Stimulated activated CD8-positive, alpha-beta memory T cell treated with anti-CD3 and anti-CD28 coated beads, Interleukin-12 subunit alpha, Interleukin-12 subunit beta, amount 100 ng/mL, for 4 hours (primary cell): ENCODE measurements at places on chromosomes 13 and 19.

- no peak for DNase-seq
These were observed 454.9 kb downstream of the FOXO1 start for GRCh38 chr13:40211586-40211968.

DNA sequence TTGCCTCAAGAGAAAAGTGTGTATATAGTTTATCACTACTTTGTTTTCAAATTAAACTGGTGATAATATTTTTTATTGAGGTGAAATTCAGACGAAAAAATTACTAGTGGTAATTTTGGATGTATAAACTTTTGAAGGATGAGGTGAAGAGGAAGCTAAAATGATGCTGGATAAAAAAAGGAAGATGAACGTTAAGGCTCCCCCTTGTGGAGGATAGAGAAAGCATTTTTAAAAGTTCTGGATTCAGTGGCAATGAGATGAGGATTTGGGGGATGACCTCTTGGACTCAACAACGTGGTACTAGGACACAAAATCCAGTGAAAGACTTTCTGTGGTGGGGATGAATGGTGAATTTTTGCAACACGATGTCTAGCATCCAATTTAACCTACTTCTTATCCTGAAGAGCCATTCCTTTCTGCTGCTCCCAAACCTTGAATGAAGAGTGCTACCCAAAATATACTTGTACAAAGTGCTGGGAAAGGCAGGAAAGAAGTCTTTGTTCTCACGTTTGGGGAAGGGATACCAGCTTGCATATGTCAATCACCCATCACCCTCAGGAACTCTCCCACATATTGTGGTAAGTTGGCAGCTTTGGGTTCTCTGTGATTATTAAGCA lies 7.3 kb upstream of the SIGLEC5 start:
- no peak for DNase-seq

DNA sequence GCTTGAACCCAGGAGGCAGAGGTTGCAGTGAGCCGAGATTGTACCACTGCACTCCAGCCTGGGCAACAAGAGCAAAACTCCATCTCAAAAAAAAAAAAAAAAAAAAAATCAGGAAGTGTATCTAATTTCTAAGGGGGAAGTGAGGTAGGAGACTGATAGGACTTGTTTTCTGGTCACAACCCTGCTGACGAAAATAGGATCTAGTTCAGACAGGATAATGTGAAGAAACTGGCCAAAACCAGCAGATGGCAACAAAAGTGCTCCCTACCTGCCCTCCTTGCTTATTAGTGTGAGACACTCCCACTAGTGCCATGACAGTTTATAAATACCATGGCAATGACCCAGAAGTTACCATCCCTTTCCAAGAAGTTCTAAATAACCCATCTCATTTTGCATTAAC lies 36.0 kb upstream of the KPNA3 start:
- no peak for DNase-seq

DNA sequence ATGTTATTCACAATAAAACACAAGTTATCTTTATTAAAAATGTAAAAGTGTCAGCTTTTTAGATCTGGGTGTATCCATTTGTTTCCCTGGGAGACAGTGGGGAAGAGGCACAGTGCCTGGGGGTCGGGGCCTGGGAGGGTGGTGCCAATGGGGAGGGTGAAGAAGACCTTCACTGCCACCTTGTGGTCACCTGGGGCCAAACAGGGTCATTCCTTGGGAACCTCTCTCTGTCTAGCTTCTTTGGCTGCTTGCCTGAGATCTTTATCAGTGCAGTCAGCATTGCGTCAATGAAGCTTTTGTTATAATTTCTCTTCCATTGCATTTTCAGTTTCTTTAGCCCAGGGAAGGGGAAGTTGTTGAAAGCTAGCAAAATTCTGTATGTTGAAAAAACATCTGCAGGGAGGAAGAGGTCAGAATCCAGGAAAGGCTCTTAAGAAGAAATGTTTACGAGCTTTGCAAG lies 39.1 kb downstream of the PCDH8 start:
- no peak for DNase-seq

DNA sequence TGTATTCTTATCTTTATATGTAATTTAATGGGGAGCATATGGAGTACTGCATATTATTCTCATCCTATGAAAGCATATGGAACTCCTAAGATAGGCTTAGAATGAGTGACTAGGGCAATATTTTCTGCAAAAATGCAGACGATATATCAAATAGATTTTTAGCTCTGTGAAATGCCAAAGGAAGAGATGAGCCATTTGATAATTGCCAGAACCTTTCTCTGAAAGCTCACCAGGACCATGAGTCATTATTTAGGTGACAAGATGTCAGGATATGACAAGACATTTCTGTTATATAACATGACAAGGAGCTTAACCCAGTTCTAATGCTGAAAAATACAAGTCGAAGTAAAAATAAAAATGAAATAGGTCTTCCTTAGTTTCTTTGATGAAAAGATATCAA lies 145.0 kb downstream of the SLITRK6 start:
- DNase-seq = no peak

DNA sequence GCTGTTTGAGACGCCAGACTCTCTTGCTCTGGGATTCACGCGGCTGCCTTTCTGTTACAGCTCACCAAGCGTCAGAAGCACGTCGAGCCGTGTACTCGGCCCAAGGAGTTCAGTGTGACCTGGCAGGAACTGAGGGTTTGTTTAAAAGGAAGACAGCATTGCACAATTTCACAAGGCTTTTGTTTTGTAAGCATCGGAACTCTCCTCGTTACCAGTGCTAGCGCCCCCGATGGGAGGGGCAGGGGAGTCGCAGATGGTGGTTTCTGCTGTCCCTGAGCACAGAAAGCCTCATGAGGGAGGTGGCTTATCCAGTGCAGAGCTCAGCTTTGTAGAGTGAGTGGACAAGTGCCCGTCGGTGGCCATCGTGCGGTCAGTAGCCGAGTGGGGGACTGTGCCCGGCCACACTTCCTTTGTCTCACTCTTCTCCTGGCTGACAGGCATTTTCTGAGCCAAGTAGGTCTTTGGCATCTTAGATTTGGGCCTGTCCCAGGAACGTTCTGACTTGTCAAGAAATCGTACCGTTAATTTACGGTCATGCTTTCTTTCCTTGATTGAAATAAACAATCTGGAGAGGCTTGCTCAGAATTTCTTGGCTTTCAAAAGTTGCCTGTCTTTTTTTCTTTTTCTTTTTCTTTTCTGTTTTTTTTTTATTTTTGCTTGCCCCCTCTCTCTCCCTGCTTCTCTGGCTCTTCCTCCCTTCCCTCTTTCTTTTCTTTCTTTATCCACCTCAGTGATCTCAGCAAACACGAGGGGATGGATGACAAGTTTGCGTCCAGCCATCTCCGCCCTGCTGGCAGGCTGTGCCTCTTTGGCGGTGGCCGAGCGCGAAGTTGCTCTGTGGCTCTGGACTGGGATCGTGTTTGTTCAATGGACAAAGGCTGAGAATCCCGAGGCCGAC lies 7.7 kb downstream of the KDM4B start:
- DNase-seq = no peak

DNA sequence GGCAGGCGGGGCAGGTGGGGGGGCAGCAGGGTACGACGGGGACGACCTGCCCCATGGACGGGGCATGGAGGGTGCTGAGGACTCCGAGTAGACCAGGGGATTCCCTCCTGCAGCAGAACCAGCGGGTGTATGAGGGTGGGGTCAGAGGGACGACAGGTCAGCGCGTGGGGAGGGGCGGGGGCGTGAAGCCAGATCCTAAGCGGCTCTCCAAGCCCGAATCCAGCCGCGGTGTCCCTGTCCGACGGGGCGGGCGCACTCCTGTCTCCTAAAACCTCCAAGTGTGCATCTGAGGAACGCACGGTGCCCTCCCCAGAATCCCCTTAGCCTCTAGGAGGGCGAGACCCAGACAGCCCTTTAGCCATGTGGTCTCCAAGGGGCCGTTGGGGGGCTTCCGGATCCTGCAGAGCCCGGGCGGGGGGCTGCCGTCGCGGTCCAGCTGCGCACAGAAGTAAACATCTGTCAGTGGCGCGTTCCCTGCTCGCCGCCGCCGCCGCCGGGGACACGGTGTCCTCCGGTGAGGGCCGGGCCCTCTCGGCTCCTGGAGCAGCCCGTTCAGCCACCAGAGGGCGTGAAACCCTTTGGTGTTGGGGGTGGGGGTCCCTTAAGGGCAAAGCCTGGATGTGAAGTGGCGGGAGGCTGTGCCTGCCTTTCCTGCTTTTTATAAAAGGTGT lies 730 bp downstream of the NRTN start:
- DNase-seq = no peak

DNA sequence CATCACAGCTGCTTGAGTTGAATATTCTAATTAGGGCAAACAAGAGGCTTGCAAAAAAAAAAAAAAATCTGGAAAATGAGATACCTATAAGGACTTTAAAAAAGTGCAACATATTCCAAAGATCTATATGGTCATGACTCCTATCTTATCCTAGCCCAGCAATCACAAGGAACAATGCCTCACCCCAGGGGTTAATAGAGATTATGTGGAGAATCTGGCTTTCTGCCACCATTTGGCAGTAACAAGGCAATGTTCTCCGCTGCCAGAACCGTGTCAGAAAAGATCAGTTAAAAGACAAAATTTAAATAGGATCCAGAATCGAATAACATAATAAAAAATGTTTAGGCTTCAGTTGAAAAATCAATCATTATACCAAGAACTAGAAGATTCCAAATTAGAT lies 1643.2 kb upstream of the PRR20A start:
- DNase-seq = no peak

- peak; percentile 45 for DNase-seq
These were observed 20.0 kb upstream of the ERCC1 start for GRCh38 chr19:45443462-45444317.

- DNase-seq = no peak
These were observed 160.5 kb downstream of the STK24 start for GRCh38 chr13:98416408-98416807.

DNA sequence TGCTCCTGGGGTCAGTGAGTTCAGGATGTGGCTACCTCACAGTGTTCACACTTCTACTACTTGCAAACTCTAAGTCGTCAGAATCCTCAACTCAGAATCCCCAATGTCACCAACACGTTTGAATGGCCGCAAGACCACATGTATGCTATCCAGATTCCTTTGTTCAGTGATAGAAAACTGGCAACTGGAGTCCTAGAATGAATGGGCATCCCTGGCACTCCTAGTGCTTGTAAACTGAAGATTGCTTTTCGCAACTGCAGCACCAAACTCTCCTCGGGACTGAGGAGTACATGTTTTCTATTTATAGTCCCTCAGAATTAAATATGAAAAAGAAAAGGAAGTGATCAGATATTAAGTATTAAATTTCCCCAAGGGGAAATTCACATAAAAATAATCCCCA lies 4.9 kb downstream of the SMAD9 start:
- DNase-seq = no peak

GRCh38 chr13:106133025-106133424 lies 402.4 kb downstream of the EFNB2 start:
- no peak for DNase-seq

DNA sequence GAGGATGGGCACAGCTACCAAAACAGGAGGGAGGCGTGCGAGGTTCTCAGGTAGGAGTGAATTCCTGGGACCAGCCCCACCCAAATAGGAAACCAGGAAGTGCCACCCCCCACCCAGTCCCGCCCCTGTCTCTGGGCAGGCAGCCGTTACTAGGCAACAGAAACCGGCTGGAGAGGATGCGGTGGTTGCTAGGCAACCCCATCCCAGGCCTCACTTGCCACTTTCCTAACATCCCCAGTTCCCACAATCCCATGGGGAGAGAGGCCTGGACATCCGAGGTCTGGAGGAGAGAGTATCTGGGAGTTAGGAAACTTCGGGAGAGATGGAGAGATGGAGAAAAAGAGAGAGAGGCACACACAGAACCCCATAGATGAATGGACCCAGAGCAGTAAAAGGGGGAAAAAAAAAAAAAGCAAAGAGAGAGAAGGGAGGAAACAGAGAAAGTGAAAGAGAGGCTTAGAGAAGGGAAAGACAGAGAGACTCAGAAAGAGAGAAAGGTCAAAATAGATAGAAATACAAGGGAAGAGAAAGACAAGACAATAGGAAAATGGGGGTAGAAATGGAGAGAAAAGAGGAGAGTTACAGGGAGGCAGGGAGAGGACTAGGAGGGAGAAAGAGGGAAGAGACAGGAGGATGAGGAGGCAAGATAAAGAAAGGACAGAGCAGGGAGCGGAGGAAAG lies 3.8 kb downstream of the GRIK5 start:
- no peak for DNase-seq

- no peak for DNase-seq
These were observed 19.0 kb downstream of the CCDC8 start for GRCh38 chr19:46394402-46394797.

DNA sequence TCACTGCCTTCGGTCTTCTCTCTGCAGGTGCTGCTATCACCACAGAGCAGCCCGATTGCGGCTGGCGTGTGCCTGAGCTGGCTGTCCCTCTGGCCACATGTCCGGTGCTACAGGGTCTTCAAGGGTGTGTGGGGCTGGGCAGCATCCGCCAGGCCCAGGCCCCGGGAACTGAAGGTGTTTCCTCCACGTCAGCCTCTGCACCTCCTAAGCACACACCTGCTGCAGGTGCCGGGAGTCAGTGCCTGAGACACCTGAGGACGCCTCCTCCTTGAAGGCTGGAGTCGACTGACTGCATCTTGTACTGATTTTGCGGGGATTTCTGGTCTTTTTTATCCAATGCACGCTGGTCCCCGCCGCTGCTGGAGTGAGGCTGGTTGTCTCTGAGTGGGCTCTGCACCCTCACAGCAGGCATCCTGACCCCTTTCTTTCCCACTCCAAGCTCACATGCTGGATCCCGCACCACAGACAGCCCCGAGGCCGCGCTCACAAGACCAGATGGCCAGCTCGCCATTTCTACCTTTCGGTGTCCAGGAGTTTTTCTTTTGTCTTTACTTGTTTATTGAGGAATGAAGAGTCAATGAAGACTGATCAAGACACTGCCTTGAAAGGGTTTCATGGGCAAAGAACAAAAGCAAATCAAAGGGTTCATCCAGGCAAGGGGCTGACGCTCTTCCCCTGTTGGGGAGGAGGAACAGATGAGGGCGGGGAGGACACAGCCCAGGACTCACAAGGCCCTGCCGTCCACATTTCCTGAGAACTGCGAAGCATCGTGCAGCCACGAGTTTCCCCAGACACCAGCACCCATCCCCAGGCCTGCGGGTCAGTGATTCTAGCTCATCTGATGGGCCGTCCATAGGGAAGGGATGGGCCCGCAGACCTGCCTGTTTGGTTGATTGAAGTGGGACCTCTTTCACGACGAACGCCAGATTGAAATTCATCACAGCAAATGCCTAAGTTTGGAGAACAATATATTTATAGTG lies 203.8 kb upstream of the SOX1 start:
- DNase-seq = no peak

- no peak for DNase-seq
These were observed 89.5 kb downstream of the MAP4K1 start for GRCh38 chr19:38528213-38528755.

- DNase-seq = peak; percentile 46
These were observed at the start of gene CNN2 for GRCh38 chr19:1025960-1026782. TSS of gene CNN2 (plus strand) at chr19:1026608. CDS start at chr19:1026662, 54 bp downstream.

DNA sequence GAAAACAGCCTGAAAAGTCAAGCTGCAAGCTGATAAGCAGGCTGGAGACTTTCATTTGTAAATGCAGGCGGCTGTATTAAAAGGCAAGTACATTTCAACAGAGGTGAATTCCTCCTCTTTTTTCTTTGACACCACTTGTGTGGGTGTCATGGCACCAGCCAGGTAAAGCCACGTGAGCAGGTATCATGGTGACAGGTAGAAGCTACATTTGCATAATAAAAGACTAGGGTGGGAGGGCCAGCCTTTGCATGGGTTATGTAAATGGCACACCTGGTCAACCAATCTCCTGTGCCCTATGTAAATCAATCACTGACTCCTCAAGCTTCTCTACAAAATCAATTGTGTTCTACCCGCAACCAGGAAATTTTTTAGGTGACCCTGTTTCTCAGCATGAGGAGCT lies 68.2 kb downstream of the ZNF100 start:
- DNase-seq = no peak

- DNase-seq = no peak
These were observed 328.6 kb downstream of the SUCLA2 start for GRCh38 chr13:47672245-47673008.
